CD4-positive, alpha-beta T cell treated with Interleukin-10 for 1 hour (primary cell): ENCODE measurements at places on chromosomes 4 and X.

- peak; percentile 70 for DNase-seq
These were observed 6.7 kb downstream of the MYL5 start for GRCh38 chr4:680928-681645.

- DNase-seq, result no peak
These were observed 63.4 kb downstream of the FHDC1 start for GRCh38 chr4:152999346-153000075.

DNA sequence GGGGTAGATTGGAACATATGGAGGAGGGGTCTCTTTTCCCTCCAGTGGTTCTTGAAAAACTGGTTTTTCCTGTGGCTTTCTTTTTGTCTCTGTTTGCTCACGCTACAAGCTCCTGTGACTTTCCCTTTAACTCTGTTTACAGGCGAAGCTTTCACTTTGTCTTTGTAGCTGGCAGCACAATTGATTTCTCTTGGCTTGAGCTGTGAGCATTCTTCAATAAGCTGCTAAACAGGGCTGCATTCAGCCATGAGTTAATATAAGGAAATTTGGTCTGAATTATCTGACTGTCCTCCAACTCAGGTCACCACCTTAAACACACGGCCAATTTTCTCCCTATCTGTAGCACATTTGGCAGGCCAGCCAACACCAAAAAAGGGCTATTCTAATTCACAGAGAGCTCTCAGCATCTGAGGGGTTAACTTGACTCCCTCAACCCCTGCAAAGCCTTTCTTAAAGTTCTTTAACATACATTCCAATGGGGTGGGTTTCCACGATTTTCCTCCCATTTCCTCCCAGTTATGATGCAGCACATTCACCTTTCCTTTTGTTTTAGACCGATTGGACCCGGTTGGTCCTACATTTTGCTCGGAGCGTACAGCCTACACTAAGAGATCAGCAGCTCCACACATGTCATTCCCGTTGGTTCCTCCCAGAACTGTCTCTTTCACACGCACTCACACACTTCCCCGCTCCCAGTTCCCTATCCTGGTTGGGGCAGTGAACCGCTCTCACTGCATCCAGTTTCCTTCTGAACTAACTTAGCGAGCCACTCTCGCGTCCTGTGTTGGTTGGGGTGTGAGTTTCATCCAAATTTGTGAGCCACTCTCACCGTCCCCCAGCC, 45.4 kb downstream of the UGT2A3 start:
- no peak for DNase-seq

DNA sequence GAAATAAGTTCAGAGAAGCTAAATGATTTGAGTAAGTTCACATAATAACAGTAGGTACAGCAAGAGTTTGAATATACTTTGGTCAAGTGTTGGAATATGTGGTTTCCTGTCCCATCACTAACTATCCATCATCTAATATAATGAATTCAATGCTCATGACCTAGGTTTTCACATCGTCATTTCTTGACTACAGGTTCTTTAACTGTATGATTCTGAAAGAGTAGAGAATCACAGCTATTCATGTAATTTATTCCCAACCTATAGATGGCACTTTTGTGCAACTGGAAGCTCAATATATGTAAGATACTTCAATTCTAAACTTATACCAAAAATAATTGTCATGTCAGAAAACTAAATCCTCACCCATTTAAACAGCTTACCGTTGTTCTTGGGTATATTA, 53.1 kb downstream of the TIGD2 start:
- DNase-seq, result no peak

DNA sequence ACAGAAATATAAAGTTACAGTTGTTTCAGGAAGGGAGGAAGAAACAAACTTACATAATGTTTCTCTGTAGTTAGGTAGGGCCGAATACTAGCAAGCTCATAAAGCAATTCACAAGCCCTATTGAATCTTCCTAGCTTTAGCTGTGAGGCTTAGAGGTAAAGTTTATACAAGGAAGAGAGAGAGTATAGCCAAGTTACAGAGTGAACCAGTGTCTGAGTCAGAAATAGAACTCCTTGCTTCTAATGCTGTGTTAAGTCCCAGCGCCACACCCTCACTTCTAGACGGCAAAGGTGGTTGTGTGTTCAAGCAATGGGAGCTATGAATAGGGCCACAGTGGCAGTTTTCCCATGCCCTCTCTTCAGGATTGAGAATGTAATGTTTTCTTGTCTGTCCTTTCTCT, 6.1 kb downstream of the LPAR4 start:
- no peak for DNase-seq

DNA sequence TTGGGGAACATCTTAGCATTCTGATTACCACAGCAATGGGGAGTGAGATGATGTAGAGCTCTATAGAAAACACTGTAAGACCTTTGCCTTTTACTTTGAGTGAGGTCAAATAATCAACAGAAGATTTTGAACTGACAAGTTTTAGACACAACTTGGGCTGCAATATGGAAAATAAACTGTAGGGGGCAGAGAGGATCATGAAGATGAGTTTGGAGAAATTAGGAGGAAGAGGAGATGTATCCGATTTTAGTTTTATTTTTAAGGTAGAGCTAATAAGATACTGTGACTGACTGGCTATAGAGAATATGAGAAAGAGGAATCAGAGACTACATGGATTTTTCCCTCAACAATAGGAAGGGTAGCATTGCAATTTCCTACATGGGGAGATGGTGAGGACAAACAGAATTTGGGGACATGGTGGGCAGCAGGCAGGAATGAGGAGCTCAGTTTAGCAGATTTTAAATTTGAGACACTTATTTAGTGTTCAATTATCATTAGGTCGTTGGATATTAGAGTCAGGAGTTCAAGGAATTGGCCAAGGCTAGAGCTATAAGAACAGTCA, 563.1 kb downstream of the INPP4B start:
- peak; percentile 58 for DNase-seq

DNA sequence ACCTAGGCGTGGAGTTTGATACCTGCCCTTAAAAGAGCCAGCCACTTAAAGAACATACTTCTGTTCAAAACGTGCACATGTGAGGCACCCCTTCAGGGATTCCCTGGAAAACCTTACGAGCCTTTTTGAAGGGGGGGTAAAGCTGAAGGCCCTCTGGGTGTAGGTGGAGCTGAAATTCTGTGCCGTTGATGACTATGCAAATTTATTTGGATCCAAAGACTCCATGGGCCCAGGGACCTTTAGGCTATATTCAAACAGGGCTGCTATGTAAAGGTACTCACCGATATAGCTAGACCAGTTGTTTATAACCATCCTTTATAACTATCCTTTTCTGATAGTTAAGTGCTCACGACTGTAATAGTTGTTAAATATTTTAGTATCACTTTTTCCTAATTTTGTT, 40.3 kb upstream of the NFXL1 start:
- no peak for DNase-seq

GRCh38 chr4:33072298-33073089, 2352.3 kb downstream of the PCDH7 start:
- no peak for DNase-seq

DNA sequence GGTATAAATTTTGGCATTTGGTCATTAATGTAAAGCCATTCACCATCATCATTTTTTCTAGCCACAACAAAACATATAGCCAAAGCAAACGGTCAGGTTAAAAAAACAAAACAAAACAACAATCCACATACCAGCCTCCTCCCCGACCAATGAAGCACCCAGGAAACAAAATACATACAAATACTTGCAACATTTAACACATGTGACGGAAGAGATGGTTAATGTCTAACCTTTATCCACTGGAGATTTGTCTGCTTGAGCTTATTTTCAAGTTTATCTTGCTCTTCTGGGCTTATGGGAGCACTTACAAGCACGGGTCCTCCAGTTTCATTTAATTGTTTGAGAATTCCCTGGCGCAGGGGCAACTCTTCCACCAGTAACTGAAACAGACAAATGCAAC, 857.5 kb upstream of the FTHL17 start:
- no peak for DNase-seq

GRCh38 chr4:110042545-110043517, 130.1 kb downstream of the EGF start:
- no peak for DNase-seq

- no peak for DNase-seq
These were observed 13.6 kb downstream of the TSPAN6 start for GRCh38 chrX:100623001-100623400.

DNA sequence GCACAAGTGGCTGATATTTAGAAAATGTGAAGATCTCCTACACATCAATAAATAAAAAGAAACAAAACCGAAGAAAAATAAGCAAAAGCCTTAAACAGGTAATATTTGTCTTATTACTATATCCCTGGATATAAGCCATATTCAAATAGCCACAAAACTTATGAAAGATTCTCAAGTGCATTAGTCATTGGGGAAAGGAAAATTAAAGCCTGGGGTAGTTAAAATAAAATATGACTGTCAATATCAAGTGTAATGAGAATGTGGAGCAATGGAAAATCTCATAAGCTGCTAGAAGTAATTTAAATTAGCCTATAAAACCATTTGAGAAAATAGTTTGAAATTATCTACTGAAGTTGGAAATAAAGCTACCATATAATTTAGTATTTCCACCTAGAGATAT, 399.9 kb downstream of the GASK1B start:
- no peak for DNase-seq

DNA sequence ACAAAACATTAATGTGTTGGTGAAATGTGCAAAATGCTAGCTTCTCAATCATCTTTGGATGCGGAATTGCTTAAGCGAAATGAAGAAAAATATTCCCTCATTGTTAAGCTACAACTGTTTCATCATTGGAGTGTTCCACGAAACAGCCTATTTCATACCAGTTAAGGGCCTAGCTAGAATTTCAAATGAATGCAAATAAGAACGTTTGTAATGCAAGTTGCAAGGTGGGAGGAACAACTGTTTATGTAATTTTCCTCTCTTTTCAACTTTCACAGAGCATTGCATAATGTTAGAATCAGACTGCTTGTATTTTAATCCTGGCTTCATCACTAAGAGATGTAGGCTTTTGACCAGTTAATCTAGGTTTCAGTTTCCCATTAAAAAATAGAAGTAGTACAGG, 480.1 kb downstream of the IL1RAPL1 start:
- DNase-seq, result no peak

- DNase-seq, result no peak
These were observed 361.8 kb upstream of the CPEB2 start for GRCh38 chr4:14640476-14640875.

DNA sequence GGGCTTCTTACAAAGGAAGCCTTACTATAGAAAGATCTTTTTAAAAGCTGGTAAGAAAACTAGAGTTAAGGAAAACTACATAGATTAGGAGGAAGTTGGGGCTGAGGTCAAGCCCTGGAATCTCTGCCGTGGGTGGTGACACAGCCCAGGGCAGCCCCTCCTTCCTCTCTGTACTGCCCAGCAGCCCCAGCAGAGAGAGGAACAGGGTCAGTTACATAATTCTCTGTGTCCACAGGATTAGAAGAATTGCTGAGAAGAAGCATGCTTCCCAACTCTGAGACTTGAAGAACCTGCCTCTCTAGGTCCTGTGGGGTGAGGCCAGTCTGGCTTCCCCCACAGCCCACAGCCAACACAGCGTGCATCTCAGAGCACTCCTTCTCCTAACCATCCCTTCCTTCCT, 9.2 kb upstream of the ABLIM2 start:
- DNase-seq, result no peak

DNA sequence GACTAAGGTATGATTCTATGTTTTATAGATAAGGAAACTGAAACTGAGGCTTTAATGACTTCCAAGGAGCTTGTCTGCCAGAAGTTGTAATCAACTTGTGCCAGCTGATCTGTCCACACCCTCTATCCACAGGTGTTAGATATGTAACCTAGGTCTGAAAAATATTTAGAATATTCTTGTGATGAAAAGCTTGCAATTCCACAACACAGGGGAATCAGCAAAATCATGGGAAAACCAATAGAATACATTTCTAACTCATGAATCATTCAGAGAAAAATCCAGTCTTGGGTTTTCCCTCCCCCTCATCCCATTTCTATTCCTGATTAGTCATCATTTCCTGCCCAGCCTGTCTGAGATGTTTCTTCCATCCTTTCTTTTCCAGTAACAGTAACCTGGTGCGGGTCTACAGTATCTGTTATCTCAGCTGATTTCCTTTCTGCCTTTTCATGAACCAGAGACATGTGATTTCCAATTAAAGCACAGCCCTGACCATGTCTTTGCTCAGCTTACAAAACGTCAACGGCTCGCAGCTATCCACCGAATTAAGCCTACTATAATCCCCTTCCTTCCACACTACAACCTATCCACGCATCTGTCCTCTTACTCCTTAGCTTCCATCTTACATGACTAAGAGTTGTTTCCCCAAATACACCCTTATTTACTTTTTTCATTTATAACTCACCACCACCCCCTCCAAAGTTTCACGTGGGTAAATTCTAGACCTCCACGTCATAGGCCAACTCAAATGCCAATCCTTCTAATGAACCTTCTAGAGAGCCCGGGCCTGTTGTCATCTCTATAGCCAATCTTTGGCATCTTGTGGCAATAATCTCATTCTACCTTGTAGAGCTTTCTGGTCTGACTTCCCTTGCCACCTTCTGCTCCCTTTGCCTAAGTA, 961 bp upstream of the NOCT start:
- peak; percentile 14 for DNase-seq

DNA sequence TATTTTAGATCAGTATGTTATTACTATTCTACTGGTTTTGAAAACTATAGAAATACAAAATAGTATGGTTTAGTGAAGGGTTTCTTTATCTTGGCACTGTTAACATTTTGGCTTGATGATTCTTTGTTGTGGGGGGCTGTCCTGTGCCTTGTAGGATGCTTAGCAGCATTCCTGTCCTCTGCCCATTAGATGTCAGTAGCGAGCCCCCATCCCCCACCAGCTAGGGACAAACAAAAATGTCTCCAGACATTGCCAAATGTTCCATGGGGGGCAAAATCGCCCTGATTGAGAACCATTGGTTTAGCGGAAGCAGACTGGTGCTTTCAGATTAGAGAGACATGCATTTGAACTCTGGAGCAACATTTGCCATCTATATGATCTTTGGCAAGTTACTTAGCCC, 23.3 kb downstream of the SPARCL1 start:
- no peak for DNase-seq

DNA sequence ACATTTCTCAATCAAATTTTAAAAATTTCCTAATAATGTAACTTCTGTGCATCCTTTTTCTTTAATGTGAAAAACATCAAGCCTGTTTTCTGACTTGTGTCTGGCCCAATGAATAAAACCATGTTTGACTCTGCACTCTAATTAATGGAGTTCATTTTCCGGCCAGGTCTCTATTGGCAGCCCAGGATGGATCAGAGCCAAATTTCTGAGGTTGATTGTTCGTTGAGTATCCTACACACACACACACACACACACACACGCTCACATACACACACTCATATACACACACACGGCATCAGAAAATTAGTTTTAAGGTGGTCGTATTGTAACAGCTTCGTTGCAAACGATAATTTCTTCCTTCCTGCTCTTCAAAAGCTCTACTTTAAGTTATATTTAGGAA, 28.9 kb upstream of the TLL1 start:
- no peak for DNase-seq

DNA sequence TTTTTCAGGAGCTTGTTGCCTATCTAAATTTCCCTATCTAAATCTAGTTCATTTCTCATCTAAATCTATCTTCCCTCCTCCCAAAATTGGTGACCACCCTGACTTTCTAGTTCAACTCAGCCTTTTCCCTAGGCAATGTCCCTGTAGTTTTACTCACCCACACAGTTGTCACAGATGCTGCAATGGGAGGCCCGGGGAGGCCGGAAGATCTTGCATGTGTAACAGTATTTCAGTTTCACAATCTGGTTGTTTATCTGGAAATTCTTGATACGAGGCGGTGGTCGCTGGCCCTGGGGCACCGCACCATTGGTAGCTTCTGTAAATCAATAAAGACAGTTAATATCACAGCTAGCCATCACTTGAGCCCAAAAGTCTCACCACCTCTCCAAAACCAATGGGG, 20.2 kb downstream of the ZDHHC9 start:
- peak; percentile 8 for DNase-seq

- no peak for DNase-seq
These were observed 53.6 kb downstream of the SLC7A11 start for GRCh38 chr4:138188406-138189084.
